ENCODE measurements at places on chromosomes 1 and 21.

DNA sequence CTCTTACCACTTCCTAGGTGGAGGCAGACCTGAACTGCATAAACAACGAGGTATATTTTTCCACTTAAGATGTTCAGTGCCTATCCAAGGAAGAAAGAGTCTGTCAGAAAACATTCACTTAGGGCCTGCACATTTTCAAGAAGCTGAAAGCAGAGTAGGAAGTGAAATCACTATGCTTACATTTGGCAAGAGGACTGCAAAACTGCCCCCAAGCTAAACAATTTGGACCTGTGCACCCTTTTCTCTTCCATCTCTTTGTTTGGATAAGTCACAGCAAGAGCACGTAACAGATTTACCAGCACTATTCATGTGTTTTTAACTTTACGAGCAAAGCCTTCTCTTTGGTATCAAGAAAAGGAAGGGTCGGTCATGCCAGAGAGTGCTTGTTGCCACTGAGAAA, 13.2 kb upstream of the BEND5 start:
- DNase-seq: no peak

DNA sequence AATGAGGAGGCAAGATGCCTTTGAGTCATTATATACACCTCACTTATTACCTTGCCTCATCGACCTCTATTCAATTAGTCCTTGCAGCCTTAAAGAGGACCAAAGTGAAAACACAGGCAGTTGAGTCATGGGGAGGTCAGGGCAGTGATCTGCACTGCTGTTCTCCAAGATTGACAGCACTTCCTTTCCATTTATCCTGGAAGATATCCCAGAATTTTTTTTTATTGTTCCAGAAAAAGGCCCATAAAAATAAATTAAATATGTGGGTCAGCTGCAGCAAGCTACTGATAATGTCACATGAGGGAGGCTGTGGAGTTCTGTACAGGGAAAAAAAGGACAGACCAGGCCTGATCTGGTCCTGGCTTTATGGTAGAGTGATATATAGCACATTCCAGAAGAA, 33.2 kb upstream of the CDC42BPA start:
- no peak for DNase-seq

DNA sequence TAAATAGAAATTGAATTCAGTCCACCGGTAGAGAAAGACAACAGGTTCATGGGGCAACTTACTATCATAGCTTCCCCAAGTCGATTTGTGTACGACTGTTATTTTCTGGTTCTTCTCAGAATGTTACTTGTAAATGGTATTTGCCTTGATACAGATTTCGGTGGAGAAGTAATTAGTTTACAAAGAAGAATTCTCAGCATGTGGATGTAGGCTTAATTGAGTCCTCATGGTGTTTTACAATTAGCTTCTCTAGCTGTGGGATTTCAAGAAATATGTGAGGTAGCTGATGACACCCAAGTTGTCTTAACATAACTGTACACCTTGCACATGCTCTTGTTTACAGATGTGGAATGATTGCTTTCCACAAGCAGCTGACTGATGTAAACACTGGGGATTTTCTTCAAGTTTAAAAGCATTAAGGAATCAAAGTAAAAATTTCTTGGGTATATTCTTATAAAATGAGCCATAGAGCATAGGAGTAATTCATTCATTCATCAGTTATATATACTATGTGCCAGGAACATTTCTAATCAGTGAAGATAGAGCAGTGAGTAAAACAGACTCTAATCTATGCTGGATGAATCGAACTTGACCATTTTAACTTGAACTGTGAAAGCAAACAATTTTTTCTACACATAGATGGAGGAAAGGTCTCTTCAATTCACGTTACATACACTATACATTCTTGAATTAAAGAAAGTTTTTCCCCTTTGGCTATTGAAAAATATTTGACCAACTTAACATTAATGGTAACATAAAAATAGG, 1.4 kb downstream of the MACO1 start:
- no peak for DNase-seq

- DNase-seq: no peak
Observed at GRCh38 chr1:226017070-226017469, 17.9 kb upstream of the SDE2 start.

DNA sequence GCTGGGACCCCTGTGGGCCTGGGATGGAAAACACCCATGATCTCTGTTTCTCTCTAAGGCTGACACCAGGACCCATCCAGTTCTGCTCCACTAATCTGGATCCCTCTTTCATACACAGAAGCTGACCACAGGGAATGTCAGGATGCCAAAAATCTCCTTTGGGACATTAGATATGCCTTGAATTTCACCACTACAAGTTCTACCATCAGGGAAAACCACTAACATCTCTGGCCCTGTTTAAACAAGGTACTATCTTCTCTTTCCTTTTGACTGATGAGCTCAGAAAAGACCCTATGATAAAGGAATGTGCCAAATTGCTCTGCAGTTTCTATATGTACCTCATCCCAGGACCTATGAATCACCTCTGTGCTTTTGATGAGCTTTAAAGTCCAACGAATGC, 10.2 kb upstream of the PLXNA2 start:
- peak; percentile 81 for DNase-seq

DNA sequence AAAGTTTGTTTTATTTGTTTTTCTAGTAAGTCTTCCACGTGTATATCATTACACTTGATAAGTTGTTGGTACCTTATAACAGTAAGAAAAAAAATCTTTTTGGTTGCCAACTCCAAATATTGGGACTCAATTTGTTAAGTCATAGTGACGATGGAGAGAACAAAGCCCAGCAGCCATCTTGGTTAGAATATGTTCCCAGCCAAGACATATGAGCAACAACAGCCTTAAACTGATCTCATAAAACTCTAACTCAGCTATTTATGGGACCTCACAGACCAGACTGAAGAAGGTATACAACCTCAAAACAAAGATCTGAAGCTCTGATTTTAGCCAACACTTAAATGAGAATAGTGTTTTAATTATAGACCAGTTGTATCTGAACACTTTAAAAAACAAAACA, 281.3 kb downstream of the VAV3 start:
- DNase-seq: no peak

- DNase-seq: peak; percentile 90
Observed at GRCh38 chr1:77683160-77684148, 996 bp upstream of the ZZZ3 start.

- no peak for DNase-seq
Observed at GRCh38 chr1:21200767-21201166, 24.1 kb upstream of the EIF4G3 start.

GRCh38 chr1:28966617-28967016, 52.2 kb downstream of the EPB41 start:
- no peak for DNase-seq

GRCh38 chr1:27447399-27447798, 42.6 kb downstream of the WASF2 start:
- DNase-seq: no peak

DNA sequence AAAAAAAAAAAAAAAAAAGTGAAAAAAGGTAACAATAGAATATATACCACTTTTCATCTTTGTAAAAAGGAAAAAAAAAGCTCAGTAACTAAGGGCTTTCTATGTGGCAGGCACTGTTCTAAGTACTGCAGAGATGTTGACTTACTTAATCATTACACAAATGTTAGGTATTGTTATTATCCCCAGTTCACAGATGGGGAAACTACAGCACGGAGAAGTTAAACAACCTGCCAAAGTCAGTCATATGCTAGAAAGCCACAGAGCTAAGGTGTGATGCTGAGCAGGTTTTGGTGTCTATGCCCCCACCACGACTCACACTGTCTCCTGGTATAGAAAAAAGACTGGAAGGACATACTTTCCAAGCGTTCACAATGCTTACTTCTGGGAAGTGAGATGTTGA, 6.6 kb upstream of the PNRC2 start:
- DNase-seq: no peak

DNA sequence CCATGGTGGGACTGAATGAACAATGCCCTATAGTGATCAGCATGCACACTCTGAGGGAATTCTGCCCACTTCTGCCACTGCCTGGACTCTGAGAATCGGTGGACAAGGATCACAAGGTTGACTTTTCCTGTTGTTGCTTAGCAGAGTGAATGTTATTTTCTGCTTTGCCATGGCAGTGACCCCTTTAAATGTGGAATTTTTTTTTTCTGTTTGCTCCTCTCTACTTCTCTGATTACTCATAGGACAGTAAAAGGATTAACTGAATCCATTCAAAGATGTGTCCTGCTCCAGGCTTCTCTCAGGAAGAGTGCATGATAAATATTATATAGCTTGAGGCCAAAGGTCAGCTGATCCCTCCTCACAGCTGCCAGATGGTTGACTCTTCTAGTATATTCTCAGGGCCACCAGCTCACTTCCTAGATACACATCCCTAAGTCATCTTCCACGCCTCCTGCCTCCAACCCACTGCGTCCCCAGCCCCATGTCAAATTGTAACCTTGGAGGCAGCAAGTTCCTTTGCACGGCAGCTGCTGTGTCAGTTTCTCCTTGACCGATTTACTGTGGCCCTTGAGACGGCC, 74.0 kb upstream of the RALGPS2 start:
- no peak for DNase-seq

GRCh38 chr1:44318097-44319088, 36.7 kb downstream of the ERI3 start:
- DNase-seq: peak; percentile 22

- no peak for DNase-seq
Observed at GRCh38 chr1:206969090-206969489, 1.2 kb downstream of the FCAMR start.

- DNase-seq: no peak
Observed at GRCh38 chr1:225493591-225494246, 65.9 kb upstream of the LBR start.

GRCh38 chr21:36626791-36627190, 72.1 kb upstream of the SIM2 start:
- no peak for DNase-seq

GRCh38 chr1:223665592-223666312, at the start of gene CAPN8:
CAPN8 (minus strand) TSS chr1:223665701; CDS start chr1:223665646, 55 bp downstream.
- no peak for DNase-seq

DNA sequence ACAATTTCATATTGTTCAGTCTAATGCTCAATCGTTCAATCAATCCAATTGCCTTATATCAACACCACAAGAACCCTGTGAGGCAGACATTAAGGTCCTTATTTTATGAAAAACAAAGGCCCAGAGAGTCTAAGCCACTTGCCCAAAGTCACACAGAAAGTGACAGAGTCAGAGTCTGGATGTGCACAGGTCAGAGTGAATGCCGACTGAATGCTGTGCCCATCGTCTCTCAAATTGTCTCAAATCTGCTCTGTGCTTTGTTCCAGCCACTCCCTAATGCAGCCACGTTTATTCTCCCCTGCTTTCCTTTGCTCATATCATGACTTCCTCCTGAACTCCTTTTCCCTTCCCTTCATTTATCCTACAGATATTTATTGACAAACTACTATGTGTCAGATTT, 558.3 kb downstream of the MATN1 start:
- DNase-seq: no peak

- no peak for DNase-seq
Observed at GRCh38 chr21:33752260-33752659, 110.0 kb downstream of the ITSN1 start.

- no peak for DNase-seq
Observed at GRCh38 chr1:216261631-216262030, 161.6 kb downstream of the USH2A start.

DNA sequence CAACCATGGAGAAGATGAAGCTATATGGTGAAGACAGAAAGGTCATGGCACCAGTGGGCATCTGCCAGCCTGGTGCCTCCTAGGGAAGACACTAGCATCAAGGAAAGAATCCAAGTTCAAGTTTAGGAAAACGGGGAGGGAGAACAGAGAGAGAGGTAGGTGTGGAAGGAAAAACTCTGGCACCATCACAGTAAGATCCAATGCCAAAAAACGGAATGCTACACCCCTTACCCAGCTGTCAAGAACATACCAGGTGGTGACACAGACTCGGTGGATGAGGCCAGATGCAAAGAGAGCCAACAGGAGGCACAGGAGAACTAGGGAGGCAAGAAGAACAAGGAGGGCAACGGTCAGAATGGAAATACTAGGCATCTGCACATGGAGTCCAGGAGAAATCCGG, 3.6 kb downstream of the KRTCAP2 start:
- no peak for DNase-seq

DNA sequence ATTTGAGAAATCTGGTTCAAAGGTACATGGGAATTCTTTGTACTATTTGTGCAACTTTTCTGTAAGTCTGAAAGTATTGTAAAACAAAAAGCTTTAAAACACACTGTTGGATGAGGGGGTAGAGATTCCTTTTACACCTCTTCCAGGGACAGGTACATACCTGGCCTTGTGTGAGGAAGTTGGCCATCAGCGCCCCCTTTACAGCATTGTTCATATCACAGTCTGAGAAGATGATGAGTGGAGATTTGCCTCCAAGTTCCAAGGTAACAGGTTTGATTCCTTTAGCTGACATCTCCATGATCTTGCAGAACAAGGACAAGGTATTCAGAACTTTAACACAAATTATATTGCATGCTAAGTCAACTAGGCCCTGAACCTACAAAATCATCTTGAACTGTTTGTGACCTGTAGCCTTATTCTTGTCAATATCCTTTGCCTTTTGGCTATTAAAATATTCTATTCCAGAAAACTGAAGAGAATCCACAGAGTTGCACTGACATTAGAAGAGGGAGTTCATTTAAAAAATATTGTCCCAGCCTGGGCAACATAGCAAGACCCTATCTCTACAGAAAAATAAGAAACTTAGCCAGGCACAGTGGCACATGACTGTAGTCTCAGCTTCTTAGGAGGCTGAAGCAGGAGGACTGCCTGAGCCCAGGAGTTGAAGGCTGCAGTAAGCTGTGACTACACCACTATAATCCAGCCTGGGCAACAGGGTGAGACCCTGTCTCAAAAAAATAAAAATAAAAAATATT, 18.9 kb downstream of the ALDH9A1 start:
- DNase-seq: no peak

- DNase-seq: no peak
Observed at GRCh38 chr1:77794550-77794949, 15.1 kb downstream of the MIGA1 start.

DNA sequence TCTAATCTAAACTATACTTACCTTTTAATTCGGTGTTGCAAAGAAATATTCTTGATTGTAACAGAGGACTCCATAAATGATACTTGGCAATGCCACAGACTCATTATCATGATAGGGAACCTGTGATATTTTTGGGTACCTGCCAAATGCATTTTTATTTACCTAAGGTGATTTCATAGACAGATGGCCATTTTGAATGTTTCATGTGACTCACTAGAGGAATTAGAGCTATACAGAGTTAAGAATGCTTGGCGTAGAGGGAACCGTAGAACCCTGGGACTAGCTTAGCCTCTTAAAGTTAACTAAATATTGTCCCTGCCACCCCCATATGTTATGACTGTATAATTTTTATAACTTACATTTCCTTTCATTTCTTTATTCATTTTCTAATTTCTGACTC, 136.1 kb downstream of the DISP1 start:
- no peak for DNase-seq

- no peak for DNase-seq
Observed at GRCh38 chr1:62391369-62391971, 45.4 kb upstream of the USP1 start.

DNA sequence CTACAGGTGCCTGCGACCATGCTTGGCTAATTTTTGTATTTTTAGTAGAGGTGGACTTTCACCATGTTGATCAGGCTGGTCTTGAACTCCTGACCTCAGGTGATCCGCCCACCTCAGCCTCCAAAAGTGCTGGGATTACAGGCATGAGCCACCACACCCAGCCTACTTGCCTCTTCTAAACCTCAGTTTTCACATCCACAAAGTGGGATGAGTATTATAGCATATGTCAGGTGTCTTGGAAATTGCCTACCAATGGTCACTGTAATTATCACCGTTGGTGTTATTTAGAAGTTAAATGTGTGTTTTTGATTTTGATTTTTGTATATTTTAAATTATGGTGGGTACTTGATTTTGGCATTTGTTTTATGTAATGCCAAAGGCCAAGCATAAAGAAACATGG, 36.7 kb downstream of the SLC44A3 start:
- no peak for DNase-seq

All from NCI-H226 (cell line).